ENCODE measurements at places on chromosomes 13 and 19. TPM values are rescaled to one million over a fixed set of nuclear protein-coding genes. Genes with fewer than 3 reads are reported as not detected.
A peak's percentile ranks its signal among the peaks of the same experiment; 100 is the strongest.

DNA sequence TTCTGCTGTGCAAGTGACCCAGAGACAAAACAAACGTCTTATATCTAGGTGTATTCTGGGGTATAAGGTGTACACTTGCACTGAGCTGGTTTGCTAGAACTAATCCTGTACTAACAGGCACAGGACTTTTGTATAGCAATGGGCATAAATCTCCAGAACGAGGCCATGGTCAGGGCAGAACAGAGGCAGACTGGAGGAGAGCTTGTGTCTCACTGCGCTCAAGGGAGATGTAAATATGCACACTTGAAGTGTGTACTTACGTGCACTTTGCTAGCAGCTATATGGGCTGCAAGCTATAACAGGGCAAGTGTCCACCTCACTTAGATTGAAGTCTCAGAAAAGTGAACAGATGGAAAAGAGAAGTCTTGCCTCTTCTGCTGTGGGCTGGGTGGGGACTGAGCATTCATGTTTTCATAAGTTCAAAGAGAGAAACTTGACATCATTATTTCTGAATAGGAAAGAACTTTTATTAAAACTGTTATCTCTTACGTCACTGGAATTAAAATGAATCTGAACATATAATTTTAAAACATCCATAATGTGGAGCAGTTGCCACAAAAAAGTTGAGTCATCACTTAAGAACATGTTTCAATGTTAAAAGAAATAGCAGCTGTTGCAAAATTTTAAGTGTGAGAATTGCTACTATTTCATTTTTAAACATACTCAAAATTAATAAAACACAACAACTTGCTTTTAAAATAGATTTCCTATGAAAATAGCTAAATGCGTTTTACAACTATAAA, 888.3 kb downstream of the PCDH9 start:
- peak; percentile 39 for DNase-seq

DNA sequence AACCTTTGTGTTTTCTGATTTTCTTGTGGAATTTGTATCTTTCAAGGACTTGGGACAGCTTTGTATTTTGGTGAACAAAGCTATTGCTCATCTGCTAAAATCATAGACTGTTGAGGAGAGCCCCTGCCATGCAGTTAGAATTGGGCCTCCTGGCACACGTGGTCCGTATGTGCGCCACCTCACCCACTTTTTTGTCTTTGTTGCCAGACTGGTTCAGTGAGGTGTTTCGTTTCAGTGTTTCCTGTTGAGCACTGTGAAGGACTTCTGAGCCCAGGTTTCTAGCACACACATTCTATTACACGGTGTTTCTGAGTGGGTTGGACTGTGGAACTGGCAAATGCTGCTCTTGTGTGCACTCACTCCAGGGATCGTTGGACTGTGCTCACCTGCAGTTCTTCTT, 37.6 kb upstream of the RNF113B start:
- DNase-seq: no peak

Gene EBPL
- total RNA-seq: 93.7 TPM

Gene DDA1
- total RNA-seq: 8.0 TPM

Data from fibroblast of lung (primary cell).